A172 (cell line): ENCODE measurements at places on chromosomes 13 and 19. TPM values are rescaled to one million over a fixed set of nuclear protein-coding genes. Genes with fewer than 3 reads are reported as not detected.

KLK2 gene
- not detected in 2 replicates for total RNA-seq

ZNF888 gene
- 6.6 and 7.8 TPM in 2 replicates for total RNA-seq

ZNF229 gene
- total RNA-seq: 0.03 TPM in 1 of 2 replicates, not detected in the other

DBP gene
- total RNA-seq: 2.6 and 15.5 TPM in 2 replicates

FOXA3 gene
- total RNA-seq: not detected in 2 replicates

CLEC4M gene
- 0.12 TPM in 1 of 2 replicates, not detected in the other for total RNA-seq

RDH8 gene
- not detected in 2 replicates for total RNA-seq

SHC2 gene
- total RNA-seq: 12.5 and 19.6 TPM in 2 replicates

OVOL3 gene
- total RNA-seq: not detected in 2 replicates

SELENOV gene
- total RNA-seq: not detected in 2 replicates

APOC1 gene
- not detected in 2 replicates for total RNA-seq

NFILZ gene
- total RNA-seq: not detected in 2 replicates

CEACAM16 gene
- not detected in 2 replicates for total RNA-seq
